ENCODE measurements at places on chromosomes 6 and 20.

GRCh38 chr6:108581237-108581931 is 20.7 kb downstream of the FOXO3 start:
- DNase-seq, result peak; percentile 52

- no peak for DNase-seq
These were observed 91.9 kb downstream of the MYLK4 start for GRCh38 chr6:2658788-2659187.

GRCh38 chr6:82372656-82373055 is 9.0 kb downstream of the TPBG start:
- DNase-seq, result no peak

- DNase-seq, result no peak
These were observed 58.6 kb downstream of the GFOD1 start for GRCh38 chr6:13428583-13429405.

DNA sequence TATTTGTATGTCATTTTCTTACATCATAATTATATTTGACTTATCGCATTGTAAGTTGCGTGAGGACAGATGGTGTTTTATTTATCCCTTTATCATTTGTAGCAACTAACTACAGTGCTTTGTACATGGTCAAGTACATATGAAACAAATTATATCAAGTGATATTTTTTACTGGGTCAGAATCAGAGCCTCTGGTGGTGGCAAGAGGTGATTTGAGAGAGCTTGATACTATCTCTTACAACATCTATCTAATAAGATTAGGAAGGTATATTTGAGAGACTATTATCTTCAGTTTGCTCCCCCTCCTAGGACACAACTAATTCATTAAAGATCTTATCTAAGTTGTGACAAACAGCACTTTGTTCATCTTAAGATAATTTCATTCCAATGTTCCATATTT is 47.7 kb downstream of the BCKDHB start:
- DNase-seq, result no peak

DNA sequence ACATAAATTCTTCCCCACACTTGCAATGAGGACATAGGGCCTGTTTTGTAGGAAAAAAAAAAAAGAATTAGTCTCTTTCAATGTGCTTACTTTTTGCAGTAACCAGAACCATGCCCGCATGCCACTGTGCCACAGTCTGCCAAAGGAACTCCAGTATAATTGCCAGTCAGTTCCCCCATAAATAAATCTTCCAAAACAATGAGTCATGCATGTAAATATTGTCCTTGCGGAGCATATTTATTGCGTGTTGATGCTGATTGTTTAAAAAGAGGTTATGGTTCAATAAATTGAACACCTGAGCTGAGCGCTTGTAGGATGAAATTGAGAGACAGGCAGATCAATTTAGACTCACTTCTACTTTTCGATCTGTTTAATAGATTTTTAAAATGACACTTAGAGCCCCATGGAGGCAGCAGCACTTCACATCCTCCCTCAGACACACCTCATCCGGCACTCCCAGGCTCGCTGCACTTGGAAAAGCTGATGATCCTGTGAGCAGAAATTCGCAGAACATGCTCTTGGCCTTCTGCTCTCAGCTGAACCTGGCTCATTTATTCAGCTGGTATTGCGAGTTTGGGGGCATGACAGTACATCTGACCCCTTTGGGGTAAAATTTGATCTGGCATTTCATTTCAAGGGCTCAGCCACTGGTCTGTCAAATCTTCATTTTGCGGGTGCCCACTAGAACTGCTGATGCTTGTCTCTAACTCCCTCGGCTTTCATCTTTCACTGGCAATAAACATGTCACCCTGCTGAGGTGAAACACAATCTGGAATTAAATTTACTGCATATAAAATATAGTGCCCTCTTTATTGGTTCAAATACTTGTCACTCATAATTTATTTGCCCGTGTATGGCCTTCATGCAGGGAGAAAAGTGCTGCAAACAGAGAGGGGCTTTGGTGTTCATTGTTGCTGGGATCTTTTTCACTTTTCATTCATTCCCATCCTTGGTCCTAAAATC is 371.1 kb upstream of the POU3F2 start:
- DNase-seq, result no peak

DNA sequence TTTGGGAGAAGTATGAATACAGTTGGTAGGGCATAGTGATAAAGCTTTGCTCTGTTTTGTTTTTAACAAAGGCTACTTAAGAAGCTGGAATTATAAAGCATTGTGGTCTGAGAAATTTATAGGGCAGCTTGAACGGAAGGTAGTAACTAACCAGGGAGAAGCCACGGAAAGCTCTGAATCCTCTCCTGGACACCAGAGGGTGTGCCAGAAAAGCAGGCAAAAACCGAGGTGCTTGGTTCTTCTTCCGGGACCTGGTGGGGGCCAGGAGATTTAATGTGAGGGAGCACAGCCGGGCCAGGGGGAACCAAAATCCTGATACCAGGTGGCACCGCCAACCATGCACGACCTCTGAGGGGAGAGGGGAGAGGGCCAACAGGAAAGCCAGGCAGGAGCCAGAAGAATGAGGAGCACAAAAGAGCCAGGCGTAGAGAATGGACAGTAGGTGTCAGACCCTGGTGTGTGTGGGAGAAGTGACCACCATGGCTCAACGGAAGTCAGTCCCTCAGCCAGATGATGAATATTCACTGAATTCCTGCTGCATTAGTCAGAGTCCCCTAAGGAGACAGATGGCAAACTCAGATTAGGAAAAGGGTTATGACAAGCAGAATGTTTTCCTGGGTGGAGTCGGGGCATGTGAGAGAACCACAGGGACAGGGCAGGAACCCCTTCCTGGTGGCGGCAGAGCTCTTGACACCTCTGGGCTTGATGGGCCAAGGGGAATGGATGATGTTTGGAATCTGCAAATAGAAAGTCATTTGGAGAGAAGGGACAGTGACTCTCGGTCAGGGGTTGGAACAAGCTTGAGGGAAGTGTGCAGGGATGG is 262.3 kb downstream of the ZNF217 start:
- peak; percentile 26 for DNase-seq

- no peak for DNase-seq
These were observed 143.2 kb upstream of the EPHA7 start for GRCh38 chr6:93562582-93562981.

- DNase-seq, result no peak
These were observed 58.5 kb upstream of the CCN6 start for GRCh38 chr6:111995404-111995803.

DNA sequence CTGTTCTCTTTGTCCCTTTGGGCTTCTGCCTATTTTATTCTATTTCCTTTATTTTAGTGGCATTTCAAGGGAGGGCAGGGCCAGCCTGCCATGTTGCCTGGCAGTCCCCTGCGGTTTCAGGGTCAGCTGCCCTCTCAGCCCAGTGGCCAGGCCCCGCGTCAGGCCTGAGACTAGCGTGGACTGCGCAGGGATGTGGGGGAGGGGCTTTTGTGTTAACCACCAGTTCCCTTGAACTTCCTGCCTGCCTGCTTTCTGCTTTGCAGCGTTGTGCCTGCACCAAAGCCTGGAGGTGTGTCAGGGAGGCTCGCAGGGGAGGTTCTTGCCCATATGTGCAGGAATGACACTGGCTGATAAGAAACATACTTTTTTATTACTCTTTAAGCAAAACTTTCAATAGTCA is 157.6 kb downstream of the SLC35B3 start:
- no peak for DNase-seq

DNA sequence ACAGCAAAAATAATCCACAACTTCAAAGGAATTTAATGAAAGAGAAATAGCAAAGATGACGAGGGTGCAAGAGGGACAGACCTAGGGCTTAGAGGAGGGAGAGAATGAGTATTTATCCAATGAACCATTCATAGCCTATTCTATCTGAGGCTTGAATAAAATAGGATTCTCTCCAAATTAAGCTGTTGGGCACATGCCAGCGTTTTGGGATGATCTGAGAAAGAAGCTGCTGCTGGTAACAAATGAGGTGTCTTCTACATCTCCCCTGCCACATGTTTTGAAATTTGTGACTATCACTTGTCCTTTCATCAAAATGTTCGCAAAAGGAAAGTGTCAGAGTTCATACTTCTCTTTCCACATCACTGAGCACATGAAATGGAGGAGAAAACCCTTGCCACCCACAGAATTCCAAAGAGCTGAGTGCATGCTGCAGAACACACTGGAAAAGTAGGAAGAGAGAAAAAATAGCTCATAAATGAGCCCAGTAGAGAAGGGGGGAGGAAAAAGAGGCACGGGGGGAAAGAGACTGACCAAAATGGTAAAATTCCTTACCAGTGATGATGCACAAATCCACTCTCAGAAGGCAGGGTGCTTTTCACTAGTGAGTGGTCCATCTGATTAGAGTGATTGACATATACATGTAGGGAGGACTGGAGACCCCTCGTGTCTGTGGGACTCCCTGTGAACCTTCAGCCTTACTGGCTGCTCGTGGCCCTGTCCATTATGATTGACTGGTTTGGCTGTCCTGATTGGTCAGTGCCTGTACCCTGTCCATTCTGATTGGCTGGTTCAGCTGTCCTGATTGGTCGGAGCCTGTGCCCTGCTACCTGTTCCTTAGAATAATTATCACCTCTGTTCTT is 180.5 kb downstream of the OGFRL1 start:
- peak; percentile 92 for DNase-seq

DNA sequence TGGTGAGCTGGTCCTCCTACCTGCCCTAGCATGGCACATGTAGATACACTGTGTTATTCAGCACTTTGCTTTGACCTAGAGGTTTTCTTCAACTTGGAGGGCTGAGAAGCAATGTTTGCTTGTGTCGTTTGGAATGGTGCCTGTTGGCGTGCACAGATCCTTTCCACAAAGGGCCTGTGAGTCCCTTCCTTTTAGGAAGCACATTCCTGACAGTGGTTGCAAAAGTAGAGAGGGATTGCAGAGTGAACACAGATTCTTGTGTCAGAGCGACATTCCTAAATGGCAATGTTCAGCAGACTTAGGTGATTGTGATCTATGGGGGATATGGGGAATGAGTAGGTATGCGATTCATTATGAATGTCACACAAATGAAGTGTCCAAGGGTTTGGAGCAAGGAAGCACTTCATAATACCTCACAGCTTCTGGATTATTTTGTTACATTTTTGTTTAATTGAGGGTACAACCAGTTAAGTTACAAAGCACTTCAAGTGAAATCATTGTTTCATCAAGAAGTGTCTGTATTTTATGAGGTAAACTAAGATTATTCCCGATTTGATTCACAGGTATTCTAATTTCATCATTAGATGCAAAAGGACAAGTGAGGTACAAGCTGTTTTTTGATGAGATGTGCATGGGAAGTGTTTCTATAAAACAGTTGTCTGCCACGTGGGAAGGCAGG is 713 bp upstream of the RNF144B start:
- DNase-seq, result no peak

GRCh38 chr6:109174916-109175315 is 79.6 kb downstream of the CEP57L1 start:
- DNase-seq, result peak; percentile 72

DNA sequence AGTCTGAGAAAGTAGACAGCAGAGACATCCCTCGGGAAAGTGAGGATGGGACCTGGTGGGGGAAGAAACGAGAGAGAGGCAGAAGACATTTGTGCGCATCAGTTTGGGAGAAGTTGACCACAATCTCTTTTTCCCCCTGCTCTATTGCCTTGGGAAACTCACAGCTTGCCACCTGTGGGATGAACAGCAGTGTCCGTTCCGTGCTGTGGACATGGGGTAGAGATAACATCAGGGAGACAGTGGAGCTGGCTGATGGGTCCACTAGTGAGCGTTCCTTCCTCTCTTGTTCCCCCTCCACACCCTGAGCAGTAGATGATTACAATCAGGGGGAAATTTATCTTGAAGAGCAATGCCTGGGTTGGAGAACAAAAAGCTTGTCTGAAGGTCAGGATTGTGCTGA is 21.8 kb upstream of the RNF182 start:
- no peak for DNase-seq

- DNase-seq, result no peak
These were observed 2.8 kb downstream of the NKX2-4 start for GRCh38 chr20:21394551-21394950.

GRCh38 chr20:41956338-41957074 is 338.3 kb upstream of the CHD6 start:
- no peak for DNase-seq

DNA sequence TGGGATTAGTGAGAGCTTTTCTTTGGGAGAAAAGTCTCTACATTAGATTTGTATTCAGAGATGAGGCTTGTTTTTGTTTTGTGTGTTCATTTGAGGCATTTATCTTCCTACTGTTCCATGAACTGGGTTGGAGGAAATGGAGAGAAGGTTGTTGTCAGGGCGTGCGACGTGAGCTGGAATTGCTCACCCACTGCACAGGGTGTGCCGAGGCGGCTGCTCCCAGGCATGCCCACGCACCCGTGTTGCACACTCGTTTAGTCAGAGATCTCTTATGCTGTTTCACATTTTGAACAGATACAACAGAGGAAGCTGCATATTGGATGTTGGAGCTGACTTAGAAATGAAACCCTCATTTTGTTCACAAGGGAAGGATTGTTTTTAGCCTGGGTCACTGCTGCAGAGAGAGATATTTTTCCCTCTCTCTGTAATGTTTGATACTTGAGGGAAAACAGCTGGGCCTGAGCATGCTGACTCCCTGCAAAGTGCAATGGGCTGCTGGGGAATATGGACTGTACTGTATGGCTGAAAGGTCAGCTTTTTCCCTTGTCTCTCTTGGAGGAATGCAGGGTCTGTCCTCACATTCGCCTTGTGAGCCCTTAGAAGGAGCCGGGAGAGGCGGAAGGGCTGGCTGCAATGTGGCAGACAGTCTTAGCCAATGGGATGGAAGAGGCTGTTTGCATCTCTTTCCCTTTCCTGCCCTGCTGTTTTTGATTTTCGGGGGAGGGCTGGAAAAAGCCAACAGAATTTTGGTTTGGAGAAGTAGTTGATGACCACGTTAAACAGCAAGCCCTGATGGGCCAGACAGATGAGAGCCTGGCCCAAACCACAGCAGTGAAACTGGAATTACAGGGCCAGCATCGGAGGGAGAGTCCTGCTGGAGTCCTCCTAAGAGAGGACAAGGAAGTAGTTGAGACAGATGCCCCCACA is 170.8 kb downstream of the SASH1 start:
- peak; percentile 74 for DNase-seq

GRCh38 chr20:49937027-49937929 is 1.1 kb downstream of the RNF114 start:
- no peak for DNase-seq

DNA sequence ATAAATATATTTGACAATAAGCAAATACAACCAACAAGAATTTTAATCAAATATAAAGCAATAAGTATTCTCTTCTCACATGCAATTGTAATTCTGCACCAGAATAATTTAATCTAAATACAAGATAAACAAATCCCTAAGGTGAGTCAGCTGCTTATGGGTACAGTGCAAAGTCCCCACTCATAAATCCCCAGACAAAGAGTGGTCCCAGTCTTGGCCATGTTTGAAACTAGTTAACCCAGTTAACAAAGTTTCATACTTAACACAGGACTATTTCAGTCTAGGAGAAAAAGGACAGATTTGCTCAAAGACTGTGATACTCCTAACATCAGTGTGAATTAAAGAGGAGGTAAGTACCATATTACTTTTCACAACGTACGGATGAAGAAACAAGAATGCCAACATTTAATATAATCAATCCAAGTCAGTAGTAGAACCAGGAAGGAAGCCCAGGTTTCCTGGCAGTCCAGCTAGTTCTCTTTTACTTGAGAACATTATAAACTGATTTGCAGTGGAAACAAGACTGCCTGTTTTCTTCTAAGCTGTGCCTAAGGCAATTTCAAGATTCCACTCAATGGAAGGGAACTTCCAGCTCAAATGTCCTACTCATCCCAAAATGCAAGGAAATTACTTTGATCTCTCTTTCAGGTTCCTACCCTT is 10.4 kb downstream of the SAMD3 start:
- no peak for DNase-seq

- DNase-seq, result peak; percentile 44
These were observed 169.3 kb upstream of the ZNF337 start for GRCh38 chr20:25865715-25866656.

- no peak for DNase-seq
These were observed 190.4 kb downstream of the CDKAL1 start for GRCh38 chr6:20724443-20725190.
